ENCODE measurements at places on chromosomes 13 and 19.

DNA sequence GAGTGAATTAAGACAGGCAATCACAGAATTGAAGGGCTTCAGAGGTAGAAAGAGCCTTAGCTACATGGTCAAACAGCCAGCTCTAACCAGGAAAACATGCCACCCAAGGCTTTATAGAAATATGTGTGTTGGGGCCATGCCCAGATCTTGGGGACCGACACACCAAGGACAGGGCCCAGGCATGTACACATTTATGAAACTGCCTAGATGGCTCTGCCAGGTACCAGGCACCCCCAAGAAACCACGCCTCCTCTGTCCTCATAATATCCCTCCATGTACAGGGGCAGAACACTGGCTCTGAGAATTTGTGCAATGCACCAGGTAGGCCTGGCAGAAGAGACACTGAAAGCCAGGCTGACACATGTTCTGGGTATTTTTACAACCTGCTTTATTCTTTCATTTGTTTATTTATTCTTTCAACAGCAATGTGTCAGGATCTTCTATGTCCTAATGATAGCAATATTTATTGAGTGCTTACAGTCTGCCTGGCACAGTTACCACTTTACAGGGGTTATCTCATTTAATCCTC, 137.9 kb upstream of the LSM14A start:
- no peak for DNase-seq

DNA sequence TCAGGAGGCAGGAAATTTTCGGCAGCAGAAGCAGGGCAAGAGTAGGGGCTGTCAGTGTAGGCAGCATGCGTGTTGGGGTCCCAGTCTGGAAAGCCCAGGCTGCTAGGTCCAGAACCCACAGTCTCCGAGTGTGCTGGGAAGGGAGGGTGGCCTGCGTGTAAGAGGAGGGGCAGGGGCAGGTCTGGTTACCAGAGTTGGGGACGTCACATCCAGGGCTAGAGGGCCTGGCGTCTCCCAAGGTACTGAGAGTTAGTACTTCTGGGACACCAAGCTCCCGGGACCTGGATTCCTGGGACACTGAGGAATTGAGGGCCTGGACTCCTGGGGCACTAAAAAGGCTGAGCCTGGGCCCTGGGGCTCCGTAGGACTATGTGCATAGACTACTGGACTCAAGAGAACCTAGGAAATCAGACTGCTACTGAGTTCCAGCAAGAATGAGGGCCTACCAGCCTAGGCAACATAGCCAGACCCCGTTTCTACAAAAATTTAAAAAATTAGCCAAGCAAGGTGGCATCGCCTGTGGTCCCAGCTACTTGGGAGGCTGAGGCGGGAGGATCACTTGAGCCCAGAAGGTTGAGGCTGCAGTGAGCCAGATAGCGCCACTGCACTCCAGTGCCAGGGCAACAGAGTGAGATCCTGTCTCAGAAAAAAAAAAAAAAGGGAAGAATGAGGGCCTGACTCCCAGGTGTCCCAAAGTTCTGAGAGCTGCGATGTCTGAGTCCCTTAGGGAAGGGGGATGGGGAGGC, 2.5 kb downstream of the NFKBID start:
- no peak for DNase-seq

- no peak for DNase-seq
Measured at GRCh38 chr19:32881766-32882165, 12.2 kb upstream of the SLC7A9 start.

- no peak for DNase-seq
Measured at GRCh38 chr13:99501848-99502301, 603 bp downstream of the TM9SF2 start.

DNA sequence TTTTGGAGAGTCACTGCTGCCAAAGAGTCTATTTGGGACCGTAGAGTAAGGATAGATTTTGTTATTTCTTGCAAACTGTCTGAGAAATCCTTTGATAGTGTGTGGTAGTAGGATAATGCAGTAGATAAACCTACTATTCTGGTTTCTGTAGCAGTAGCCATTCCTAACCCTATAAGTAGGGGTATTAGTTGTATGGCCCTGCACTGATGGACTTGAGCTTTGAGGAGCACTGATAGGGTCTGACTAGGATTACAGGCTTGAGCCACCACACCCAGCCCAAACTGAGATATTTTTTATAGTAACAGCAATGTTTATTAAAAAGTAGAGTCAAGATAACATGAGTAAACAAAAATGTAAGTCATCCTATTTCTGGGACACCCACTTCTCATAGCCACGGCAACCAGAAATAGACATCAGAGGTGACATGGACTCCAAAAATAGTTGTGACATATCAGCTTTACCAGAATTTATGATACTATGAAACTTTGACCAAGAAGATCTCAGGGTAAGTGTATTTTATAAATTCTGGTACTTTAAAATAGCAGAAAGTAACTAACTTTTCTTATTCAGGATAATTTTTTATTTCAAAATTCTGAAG, 479.1 kb downstream of the SUCLA2 start:
- DNase-seq: no peak

- no peak for DNase-seq
Measured at GRCh38 chr13:109275852-109276251, 510.5 kb downstream of the IRS2 start.

GRCh38 chr19:32750441-32751055, 31.0 kb downstream of the TDRD12 start:
- DNase-seq: no peak

GRCh38 chr13:41547251-41548000, 90.1 kb downstream of the RGCC start:
- DNase-seq: peak; percentile 96

DNA sequence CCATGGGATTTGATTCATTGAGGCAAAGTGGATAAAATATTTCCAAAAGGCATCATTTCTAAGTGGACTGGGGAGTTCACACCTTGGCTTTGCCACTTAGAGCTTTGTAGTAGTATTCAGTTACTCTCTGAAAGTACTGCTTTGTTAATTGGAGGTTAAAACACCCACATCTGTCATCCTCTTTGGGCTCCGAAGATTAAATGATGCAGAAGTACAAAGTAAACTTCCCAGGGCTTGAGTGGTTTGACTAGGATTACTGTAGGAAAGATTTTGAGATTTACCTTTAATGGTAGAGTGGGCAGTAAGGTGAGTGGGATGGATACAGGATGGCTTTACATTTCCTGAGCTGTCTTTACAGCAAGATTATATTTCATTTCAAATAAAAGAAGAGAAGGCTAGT, 42.4 kb downstream of the WASF3 start:
- DNase-seq: no peak

DNA sequence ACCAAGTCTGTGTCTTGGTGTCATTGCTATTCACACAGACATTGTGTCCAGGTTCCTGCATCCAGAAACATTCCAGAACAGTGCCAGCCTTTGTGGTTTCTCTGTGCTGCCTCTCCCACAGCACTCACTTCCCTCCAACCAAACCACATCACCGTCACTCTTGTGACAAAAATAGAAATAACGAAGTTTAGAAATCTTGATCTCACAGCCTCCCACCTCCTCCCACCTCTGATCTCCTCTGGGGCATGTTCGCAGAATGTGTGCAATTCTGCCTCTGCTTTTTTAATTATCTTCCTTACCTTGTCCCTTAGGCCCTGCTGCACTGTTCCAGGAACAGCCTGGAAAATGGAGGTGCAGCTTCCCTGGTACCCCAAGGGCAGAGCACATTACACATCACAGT, 8.7 kb upstream of the SERPINE3 start:
- no peak for DNase-seq

GRCh38 chr19:50547385-50548190, 20.6 kb downstream of the LRRC4B start:
- DNase-seq: peak; percentile 43

DNA sequence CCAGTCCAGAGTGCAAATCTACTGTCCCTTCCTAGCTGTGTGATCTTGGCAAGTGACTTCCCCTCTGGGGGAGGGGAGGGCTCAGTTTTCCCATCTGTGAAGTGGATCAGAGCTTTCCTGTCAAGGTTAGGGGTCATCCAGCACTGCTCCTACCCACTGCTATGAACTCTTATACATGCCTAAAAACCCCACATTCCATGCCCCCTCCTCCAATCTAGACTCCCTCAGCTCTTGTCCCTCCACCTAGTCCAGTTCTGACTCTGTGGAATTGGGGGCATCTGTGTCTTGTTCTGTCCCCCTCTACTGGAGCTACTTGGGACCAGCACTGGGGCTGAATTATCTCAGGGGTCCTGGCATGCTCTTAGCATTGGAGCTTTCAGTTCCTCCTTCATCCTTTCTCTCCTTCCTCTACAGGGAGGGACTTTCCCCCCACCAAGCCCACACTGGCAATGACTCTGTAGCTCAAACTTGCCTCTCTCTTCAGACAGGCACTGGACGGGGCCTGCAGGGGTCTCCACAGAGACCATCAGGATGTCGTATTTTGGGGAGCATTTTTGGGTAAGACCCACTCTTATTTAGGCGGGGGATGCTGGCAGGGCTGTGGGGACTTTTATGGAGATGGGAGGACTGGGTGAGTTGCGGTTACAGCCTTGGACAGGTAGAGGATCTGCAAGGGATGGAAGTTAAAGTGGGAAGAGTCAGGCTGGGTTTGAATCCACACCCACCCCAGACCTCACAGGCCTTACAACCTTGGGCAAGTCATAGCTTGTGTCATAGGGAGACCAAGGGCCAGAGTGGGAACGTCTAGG, 3.6 kb downstream of the FCHO1 start:
- no peak for DNase-seq

DNA sequence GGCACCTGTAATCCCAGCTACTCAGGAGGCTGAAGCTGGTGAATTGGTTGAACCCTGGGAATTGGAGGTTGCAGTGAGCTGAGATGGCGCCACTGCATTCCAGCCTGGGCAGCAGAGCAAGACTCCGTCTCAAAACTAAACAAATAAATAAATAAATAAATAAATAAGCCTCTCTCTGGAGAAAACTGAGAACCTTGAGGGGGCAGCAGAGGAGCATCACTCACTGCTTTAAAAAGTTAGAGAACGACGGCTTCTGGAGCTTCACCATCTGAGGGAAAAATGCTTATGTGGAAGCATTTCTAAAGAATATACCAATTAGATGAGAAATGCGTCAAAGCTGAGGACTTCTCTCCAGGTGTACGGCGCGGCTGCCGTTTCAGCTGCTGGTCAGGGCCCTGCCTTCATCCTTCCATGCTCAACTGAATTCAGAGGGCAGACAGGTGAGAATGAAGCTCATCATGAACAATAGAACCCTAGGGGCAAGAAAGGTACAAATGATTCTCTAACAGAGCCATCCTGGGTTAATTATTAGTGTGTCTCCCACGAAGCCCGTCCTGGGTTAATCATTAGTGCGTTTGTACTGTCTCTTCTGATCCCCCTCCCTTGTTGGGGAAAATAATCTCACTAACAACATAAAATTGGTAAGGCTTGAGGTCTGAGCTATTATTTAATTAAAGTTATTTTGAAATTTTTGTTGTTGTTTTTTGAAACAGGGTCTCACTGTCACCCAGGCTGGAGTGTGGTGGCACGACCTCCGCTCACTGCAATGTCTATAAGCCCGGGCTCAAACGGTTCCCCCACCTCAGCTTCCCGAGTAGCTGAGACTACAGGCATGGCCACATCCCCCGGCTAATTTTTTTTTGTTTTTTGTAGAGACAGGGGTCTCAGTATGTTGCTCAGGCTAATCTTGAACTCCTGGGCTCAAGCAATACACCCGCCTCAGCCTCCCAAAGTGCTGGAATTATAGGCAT, 80.1 kb downstream of the IPO5 start:
- DNase-seq: peak; percentile 19

DNA sequence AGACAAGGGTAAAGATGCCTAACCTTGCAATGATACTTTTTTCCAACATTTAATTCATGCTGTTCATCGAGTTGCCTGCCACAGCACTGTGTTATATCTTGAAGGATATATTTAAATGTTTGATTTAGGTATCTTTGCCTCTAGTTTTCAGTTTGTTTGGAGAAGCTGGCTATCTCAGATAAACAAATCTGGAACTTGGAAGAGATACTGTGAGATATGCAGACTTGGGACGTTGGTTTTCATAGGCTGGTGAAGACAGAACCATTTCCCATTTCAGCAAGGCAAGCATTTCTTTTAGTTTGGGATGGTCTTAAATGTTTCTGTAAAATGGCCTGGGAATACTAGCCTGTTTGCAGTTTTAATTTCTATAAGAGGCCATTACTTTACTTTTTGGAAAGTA, 3.3 kb downstream of the RNASEH2B start:
- no peak for DNase-seq

DNA sequence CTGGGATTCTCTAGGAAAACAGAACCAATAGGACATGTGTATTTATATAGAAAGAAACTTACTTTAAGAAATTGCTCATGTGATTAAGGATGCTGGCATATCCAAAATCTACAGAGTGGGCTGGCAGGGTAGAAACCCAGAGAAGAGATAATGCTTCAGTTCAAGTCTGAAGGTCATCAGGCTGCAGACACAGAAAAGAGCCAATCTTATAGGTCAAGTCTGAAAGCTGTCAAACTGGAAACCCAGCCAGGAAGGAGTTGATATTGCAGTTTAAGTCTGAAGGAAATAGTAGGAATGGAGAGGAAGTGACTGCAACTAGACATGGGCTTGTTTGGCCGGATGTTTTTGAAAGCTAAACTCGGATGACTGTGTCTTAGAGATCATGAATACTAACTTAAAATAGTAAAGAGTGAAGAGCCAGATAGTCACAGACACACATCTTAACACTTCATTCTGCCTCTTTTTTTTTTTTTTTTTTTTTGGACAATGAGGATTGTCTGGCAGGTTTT, 125.3 kb upstream of the GPC6 start:
- no peak for DNase-seq

GRCh38 chr13:112366907-112367646, 9.1 kb upstream of the SPACA7 start:
- no peak for DNase-seq

GRCh38 chr19:7926021-7926726, at the start of gene CTXN1:
TSS of gene CTXN1 (minus strand) at chr19:7926135. CDS start at chr19:7925538, 597 bp downstream.
- peak; percentile 15 for DNase-seq

- DNase-seq: peak; percentile 25
Measured at GRCh38 chr19:52923778-52924593, 758 bp upstream of the ZNF888 start.

GRCh38 chr13:58238972-58239773, 607.6 kb downstream of the PCDH17 start:
- no peak for DNase-seq

GRCh38 chr19:47824396-47824795, 2.7 kb downstream of the CRX start:
- DNase-seq: no peak

- no peak for DNase-seq
Measured at GRCh38 chr13:44870456-44870929, 118.8 kb downstream of the NUFIP1 start.

DNA sequence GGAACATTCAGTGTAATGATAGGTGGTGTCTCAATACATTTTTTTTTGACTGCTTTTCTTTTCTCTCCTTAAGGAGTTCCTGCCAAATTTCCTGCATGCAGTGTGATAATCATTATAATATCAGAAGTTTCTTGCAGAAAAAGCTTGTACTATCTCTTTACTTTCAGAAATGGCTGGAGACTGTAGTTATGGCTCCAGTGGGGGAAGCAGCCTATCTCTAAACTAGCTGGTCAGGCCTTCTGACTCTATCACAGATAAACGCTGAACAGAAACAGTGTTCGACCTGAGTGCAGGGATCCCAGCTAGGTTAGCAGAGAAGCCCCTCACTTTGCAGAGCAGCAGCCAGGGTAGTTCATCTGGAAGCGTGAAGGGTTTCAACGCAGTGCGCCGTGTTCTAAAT, 1.9 kb downstream of the CCNE1 start:
- DNase-seq: no peak

Data from midbrain (tissue), 1 donor.